Right ventricle myocardium inferior (tissue), 1 donor: ENCODE measurements at places on chromosomes 6 and 20.
A peak's percentile ranks its signal among the peaks of the same experiment; 100 is the strongest.

DNA sequence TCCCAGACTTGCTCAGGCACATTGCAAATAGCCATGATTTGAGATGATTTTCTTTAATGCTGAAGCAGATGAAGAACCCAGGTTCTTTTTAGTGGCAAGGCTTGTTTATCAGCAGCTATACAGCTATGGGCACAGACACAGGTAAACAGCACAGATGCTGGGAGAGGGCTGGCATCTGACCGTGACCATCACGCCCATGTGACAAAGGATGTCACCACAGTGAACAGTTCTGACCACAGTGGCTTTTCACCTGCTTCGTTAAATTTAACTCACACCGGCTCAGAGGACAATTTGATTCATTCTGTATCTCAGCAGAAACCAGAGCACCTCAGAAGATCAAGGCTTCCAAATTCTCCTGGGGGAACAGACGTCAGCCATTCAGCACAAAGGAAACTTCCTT is 142.6 kb downstream of the CDH26 start:
- no peak for DNase-seq

DNA sequence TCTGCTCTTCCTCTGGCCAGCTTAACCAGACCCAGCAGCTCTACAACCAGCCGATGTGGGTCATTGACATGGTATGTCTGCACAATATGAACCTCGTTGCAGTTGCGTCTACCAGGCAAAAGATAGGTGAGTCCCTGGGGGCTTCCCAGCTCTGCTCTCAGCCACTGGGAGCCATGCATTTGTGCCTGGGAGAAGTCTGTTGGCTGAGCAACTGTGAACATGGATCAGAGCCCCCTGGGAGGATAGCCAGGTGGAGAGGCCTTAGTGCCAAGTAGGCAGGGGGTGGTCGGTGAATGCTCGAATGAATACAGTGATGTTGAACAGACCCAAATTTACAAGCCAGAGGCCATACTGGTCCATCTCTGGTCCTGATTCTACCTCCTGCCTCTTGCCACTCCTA is 30.6 kb downstream of the EFCAB8 start:
- DNase-seq = no peak

DNA sequence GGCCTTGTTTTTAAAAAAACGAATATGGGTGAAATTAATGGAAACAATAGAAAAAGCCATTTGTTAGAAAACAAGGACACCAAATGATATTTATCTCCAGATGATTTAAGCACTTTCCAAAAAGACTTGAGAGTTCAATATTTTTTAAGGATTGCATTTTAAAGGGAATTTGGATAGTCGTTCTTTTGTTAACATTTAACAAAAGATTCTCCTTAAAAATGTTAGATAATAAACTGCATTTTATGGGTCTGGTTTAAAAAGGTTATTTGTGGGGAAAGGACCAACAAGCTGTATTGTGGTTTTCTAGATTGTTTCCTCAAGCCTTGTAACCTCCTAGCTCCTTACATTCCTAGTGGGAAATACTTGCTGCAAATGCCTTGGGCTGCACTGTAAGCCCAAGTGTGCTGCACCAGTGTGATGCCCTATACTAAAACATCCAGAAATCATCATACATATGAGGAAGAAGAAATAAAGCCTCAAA is 1.5 kb upstream of the PHIP start:
- no peak for DNase-seq

DNA sequence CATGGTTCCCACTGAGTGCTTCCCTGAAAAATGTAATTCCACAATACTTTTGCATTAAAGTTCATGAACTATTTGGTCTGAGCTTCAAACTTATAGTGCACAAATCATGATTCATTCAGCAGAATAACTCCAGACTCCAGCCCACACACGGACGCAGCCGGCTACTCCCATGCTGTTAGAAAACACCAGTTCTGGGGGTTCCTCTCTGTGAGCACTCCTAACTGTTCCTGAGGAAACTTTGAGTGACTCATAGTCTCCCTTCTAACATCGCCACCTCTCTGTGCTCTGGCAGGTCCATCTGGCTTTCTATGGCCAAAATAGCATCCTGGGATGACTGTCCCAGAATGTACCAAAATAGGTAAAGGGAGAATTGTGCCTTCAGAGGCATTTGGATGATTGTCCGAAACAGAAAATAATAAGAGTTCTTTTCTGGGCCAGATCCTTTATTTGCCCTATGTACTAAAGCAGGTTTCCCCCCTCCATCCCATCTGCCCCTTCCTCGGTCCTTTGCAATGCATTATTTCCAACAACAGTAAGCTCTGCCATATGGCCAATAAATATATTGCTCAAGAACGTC is 32.3 kb upstream of the LY86 start:
- DNase-seq = no peak

DNA sequence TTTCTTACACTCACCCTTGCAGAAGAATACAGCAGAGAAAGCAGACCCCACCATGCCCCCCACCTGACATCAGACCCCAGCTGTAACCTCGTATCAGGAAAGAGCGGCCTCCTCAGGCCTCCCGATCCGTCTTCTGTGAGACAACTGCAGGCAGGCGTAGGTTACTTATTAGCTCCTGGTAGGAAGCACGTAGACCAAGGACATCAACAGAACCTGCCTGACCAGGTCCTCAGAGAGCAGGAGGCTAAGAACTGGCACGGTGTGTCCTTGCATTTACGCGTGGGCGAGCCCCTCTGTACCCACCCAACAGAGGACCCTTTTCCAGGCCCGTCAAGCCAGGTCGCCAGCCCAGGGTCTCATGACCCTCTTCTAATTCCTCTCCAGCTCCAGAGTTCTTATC is 51.0 kb downstream of the ABHD12 start:
- DNase-seq = no peak

DNA sequence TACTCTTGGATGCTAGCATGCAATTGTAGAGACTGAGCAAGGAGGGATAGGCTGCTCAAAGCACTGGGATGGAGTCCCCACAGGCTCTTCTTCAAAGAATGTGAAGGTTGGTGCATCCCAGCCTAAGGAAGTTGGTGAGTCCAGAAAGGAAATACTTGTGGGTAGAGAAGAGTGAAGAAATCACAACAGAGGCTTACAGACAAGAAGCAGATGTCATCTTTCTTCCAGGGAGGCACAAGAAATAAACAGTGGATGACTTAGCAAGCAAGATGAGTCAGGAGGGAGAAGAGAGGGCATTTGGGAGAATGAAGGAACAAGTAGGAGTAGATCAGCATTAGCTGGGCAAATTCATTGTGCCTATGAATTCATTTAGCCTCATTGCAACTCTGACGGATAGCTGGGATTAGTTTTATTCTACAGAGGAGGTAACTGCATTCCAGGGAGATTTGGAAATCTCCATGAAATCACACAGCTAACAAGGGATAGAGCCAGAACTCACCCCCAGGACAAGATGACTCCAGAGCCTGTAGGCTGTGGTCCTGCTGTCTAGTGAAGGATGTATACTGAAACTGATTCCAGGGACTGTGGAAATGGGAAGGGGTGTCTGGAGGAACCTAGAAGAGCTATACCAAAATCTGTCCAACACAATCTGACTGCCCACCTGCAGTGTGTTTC is 125.8 kb upstream of the SPTLC3 start:
- no peak for DNase-seq

DNA sequence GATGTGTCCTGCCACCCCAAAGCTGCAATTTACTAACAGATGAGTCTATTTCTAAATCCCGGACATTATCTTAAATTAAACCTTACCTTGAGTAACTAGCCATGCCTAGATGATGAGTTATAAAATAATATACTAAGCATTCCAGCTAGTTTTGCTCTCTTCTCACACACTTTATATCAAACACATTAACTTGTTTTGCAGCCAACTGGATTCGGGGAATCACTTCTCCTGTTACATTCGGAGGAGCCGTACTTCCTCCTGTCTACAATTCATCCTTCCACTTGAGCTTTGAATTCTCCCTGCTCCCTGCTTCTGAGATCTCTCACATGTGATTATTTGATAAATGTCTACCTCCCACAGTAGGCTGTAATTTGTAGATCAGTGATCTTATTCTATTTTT is 420.1 kb downstream of the GJA1 start:
- DNase-seq = no peak

GRCh38 chr6:43523284-43523683 is 6.4 kb downstream of the POLR1C start:
- no peak for DNase-seq

DNA sequence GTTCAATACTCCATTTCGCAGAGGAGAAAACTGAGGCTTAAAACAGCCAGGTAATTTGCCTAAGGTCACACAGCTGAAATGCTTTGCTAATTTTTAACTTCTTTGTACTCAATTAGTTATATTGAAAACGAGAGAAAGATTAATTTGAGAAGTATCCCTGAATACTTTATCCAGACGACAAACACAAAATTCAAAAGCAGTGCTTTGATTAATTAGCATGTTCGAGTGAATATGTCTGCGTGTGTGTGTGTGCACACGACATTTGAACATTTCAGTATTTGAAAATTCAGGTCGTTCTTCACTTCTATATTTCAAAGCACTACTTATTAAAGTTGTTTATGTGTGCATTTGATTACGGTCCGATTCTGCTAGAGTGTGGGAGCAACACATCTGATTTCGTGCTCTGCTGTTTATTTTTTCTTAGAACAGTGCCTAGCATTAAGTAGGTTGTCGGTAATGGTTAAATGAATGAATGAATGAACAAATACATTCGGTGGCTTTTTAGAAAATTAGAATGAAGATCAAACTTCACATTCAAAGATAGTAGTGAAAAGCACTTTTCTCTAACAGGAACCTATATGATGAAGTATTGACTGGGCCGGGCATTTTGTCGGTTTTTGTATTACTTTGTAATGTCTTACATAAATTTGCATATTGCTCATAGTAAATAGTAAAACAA is 36.9 kb upstream of the SYNCRIP start:
- DNase-seq = no peak

- DNase-seq = no peak
These were observed 134.2 kb downstream of the CEP57L1 start for GRCh38 chr6:109229536-109229935.

GRCh38 chr6:133042550-133043120 is 198.5 kb upstream of the EYA4 start:
- DNase-seq = no peak

GRCh38 chr6:75525682-75526081 is 32.1 kb upstream of the FILIP1 start:
- no peak for DNase-seq

DNA sequence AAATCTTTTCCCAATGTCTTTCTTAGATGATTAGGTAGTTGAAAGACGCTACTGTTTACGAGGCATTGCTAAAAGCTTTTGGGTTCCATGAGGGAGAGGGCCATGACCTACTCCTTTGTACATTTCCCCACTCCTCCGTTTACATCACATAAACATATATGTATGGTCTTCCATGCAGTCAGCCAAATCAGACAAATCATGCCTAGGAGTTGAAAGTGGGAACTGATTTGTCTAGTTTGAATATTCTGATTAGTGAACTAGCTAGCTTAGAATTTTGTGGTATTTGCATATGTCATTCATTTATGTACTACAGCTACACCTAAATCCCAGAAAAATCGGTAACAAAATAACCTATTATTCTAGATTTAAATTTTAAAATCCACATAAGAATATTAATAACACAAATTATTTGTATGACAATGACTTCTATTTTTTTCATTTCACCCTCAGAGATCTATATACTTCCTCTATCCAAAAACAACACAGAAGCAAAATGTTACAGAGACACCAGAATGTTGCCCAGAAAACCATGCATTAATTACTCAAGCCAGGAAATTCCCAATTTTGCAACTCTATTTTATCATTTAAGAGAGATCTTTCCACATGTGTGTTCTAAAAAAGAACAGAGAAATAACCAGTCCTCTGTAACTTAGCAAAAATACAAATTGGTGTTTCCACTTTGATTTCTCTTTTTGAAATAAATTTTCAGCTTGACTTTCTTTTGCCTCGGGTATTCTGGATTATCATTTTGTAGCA is 231.9 kb downstream of the LAMA2 start:
- no peak for DNase-seq

DNA sequence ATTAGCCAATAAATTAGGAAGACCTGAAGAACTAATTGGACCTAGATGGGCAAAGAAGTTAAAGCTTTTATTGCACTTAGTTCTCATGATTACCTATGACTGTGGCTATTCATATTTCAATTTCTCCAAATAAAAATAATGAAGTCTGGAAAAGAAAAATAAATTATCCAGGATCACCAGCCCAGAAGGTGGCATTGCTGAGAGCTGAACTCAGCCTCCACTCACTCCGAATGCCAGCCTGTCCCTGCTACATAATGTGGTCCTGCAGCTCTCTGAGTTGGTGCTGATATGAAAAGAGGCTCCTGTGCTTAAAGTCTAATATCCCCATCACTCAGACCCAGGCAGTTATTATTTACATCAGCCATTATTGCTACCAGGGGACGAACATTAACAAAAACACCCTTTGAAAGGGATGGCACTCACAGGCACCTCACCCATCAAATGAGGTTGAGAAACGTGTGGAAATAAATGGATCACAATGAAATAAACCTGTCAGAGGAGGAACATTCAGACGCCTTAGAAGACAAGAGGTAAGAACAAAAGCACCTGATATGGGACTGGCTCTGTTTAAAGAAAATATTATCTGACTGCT is 649.7 kb upstream of the CHD6 start:
- DNase-seq = no peak

- DNase-seq = no peak
These were observed 113.1 kb downstream of the BMP7 start for GRCh38 chr20:57153238-57153905.

- no peak for DNase-seq
These were observed 34.2 kb downstream of the CEP162 start for GRCh38 chr6:84193114-84193708.

DNA sequence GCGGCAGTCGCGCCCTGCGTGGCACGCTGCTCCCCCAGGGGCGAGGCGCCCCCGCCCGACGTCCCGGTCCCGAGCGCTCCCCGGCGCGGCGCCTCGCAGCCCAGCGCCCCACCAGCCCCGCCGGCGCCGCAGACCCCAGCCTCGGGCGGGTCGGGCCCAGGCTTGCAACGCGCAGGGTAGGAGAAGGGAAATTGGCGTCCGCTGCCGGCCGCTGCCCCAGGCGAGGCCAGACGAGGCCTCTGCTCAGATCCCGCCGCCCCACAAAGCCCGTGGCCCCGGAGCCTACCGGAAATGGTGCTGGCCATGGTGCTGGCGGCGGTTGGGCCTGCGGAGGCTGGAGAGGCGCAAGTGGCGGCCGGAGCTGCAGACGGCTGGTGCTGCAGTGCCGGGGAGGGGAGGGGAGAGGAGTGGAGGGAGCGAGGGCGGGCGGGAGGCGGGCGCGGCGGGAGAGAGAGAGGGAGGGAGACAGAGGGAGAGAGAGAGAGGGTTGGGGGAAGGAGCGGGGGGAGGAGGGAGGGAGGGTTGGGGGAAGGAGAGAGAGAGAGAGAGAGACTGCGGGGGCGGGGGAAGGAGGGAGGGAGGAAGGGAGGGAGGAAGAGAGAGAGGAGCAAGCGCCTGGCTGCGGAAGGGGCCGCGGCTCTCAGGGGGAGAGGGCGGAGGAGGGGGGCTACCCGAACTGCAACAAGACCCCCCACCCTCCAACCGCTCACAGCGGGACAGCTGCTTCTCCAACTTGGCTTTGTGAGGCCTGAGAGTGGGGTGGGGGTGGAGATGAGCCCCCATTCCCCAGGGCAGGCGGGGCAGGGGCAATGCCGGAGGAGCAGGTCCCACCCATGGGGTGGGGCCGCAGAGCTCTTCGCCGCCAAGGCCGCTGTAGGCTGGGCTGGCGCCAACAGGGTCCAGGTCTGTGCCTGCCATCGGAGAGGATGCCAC is at the start of gene STMN3:
TSS of gene STMN3 (minus strand) at position 384 of the 933 bp plus-strand sequence. CDS start at position 305, 79 bp downstream.
- DNase-seq = peak; percentile 91
